ENCODE measurements at places on chromosomes 13 and 19. TPM values are rescaled to one million over a fixed set of nuclear protein-coding genes. Genes with fewer than 3 reads are reported as not detected.

DNA sequence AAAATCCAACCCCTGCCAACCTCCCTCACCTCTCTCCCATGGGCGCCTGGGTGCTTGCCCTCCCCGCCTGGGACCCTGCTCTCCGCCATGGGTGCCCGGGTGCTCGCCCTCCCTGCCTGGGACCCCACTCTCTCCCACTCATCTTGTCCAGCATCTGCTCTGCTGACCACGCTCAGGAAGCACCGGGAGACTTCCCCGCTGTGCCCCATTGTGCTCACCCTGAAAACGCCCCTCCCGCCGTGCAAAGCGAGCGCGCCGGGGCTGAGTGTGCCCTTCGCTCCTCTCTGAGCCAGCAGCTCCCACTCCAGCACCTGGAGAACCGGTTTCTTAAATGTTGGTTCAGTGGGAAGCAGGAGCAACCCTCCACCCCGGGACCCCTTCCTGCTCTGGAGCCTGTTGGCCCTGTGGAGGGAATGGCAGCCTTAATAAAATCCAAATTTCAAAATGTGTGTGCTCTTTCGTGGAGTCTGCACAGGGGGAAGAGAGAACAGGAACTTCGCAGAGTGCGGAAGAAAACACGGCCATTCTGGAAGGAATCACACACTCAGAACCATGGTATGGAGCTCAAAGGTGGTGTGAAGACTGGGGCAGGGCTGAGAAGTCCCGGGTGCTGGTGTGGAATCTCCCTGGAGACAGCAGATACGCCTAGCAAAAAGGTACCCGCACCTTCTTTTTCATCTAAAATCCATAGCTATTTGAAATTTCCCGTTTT is 23.1 kb upstream of the CDC16 start:
- no peak for DNase-seq

DNA sequence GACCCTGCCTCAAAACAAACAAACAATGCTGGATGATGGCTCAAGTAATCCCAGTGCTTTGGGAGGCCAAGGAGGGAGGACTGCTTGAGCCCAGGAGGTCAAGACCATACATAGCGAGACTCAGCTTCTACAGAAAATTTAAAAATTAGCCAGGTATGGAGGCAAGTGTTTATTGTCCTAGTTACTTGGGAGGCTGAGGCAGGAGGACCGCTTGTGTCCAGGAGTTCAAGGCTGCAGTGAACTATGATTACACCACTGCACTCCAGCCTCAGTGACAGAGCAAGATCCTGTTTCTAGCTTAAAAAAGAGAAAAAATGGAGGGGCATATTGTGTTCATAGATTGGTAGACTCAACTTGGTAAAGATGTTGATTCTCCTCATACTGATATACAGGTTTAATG is 36.2 kb downstream of the KPNA3 start:
- no peak for DNase-seq

DNA sequence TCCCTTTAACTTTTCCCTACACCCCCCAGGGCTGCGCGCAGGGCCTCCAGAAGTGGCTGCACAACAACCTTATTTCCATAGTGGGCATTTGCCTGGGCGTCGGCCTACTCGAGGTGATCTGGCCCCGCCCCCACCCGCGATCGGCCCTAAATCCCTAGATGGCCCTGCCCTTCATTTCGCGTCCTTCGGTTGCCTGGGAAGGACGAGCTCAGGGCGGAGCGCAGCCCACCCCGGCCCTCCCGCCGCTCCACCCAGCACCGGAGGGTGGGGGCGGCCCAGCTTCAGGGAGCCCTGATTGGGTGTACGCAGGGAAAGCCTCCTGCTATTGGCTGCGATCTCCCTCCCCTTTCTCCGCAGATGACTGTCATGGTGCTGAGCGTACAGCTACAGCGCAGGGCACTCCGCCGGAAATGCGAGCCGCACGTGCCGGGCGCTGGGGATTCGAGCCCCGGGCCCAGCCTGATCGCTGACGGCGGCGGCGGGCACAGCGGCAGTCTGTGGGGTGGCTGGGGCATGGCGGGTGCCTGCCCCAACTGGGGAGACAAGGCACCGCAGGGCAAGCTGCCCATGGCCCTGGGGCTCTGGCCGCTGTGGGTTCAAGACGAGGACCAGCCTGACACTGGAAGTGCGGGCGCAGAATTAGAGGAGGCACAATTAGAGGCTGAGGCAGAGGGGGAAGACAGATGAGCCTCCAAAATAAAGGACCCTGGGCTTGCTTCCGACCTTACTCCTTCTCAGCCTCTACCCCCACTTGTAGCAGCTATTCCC is 4.3 kb downstream of the CD37 start:
- DNase-seq: peak; percentile 89

GRCh38 chr19:695352-695949 is at the start of gene PRSS57:
Gene PRSS57 (minus strand): TSS chr19:695452. CDS start chr19:695430, 22 bp downstream.
- DNase-seq: no peak

Gene ZNF266
- 9.7 TPM for total RNA-seq

Gene CLDN10
- total RNA-seq: 1.4 TPM

Gene PEAK3
- total RNA-seq: 0.51 TPM

Gene SPINT2
- 24.5 TPM for total RNA-seq

- no peak for DNase-seq
Measured at GRCh38 chr19:31233295-31233800, 115.9 kb downstream of the TSHZ3 start.

GRCh38 chr13:23636360-23636759 is 66.1 kb downstream of the TNFRSF19 start:
- DNase-seq: no peak

Gene IRGC
- total RNA-seq: not detected

Gene MEF2B
- total RNA-seq: not detected

DNA sequence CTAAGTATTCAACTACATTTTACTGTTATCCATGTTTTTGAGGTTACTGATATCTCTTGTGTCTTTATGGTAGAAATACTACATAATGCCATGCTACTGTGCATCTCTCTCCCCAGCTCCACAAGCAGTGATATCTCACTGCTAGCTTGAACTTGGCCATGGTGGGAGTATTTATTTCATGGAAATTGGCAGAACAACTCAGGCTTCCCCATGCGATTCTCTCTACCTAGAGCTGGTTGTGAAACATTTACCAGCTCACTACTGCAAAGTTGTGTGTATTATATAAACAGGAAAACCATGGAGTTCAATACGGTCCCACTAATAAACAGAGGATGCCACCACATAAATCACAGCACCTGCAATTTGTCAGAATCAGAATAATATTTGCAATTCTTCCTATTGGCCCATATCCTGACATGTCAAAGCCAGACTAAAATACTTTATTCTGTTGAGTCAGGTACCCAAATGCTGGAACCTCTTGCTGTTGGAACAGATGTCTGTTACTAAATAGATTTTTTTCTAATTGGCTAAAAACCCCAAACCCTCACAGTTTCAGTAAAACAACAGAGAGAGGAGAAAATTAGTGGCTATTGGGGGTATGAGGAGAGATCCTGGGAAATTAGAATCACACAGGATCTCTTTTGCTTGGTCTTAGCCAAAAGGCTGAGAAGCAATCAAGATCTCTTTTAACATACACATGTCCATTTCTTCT is 91.4 kb upstream of the SLC10A2 start:
- no peak for DNase-seq

DNA sequence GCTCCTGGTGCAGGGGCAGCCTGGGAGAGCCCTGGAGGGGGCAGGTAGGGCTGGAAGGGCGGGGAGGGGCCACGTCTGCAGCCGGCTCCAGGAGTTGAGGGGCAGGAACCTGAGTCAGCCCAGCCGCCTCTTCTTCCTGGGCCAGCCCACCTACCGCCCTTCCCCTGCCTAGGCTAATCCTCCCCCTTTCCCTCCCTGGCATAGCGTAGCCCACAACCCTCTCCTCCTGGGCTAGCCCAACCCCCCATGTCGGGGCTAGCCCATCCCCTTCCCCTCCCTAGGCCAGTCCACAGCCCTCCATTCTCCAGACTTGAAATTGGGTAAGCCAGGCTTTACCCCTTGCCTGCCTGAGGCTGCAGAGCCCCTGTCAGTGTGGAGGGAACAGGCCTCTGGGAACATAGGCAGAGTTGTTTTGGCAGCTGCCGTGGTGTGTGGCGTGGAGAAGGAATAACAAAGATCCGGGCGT is 20.6 kb upstream of the WDR18 start:
- no peak for DNase-seq

GRCh38 chr19:18611327-18612050 is 1.2 kb upstream of the TMEM59L start:
- no peak for DNase-seq

DNA sequence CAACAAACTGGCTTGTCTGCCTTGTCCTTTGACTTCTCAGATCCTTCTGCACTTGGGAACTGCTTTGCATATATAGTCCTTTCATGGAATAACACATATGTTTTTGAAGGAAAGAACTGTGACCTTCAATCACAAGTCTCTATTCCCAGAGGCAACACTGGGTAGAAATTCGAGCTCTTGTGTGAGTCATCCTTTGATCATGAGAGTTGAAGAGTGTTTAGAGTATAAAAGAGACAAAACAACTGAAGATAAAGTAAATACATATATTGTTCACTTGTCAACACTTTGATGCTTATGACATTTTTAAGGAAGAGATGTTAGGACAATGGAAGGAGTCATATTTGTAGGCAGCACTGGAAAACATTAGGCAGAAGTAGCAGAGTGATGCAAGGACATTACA is 5.2 kb upstream of the OR7A5 start:
- DNase-seq: no peak

Gene AMER2
- total RNA-seq: not detected

Gene UBE2L5
- total RNA-seq: not detected

GRCh38 chr13:40438022-40438680 is 228.3 kb downstream of the FOXO1 start:
- peak; percentile 42 for DNase-seq

DNA sequence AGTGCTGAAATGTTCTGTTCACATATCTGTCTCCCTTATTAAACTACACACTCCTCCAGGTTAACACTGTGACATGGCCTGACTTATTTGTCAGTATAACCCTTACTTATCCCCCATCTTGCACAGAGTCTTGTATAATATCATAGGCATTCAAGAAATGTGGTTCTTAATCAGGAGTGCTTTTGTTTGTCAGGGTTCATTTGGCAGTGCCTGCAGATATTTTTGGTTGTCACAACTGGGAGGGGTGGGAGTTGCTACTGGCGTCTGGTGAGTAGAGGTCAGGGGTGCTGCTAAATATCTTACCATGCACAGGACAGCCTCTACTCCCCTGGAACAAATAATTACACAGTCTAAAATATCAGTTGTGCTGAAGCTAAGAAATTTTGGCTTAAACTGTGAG is 20.4 kb upstream of the OBI1 start:
- no peak for DNase-seq

GRCh38 chr13:110555601-110556223 is 5.8 kb downstream of the RAB20 start:
- DNase-seq: no peak

DNA sequence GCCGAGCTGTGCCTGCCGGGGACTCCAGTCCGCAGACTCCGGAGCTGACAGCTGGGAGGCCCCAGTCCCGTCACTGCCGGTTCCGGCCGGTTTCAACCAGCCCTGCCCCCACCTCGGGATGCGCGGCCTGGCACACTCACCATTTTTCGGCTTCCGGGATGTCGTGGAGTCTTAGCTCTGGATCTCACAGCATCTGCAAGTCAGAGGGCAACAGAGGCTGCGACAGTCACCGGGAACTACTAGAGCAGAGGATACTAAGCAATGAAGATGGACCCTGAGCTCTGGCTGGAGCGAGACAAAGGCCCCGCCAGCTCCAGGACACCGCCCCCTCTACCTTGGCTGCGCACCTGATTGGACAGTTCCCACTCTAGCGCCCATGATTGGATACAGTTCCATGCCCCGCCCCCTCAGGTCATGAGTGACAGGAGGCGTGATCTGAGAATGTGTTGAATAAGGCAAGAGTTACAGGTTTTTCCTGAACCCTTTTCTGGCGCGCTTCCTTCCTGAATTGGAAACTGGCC is at the start of gene ZNF682:
ZNF682 (minus strand) TSS at position 303 of the 521 bp plus-strand sequence; CDS start at position 143, 160 bp downstream.
- peak; percentile 91 for DNase-seq

Gene PGLYRP2
- not detected for total RNA-seq

- no peak for DNase-seq
Measured at GRCh38 chr13:100254002-100254401, 165.1 kb downstream of the PCCA start.

DNA sequence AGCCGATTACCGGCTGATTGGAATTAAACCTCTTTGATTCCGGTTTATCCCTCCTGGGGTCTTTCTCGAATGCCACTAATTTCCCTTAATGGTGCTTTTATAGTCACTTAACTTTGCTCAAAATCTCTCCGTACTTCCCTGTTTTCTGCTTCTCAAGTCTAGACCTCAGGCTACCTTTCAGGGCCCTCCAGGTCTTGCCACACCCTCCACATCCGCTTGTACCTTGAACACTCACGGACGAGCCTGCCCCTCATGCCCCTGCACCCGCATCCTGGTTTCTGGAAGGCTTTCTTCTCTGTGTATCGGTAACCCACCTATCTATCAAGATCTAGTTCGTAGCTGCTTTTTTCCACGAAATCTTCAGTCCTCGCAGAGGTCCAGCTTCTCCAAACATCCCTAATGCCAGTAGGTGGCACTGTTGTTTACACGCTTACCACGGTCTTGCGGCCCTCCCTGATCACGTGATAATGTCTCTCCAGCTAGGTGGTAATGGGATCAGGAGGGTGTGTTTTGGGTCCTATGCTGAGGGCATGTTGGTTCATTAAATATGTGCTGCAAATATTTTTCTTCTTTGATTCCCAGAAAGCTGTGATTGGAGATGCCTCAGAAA is 13.8 kb downstream of the ATP12A start:
- peak; percentile 30 for DNase-seq

Gene PRR12
- 2.9 TPM for total RNA-seq

GRCh38 chr13:51800486-51800885 is 3.5 kb downstream of the DHRS12 start:
- DNase-seq: no peak

Gene ZNF534
- total RNA-seq: not detected

DNA sequence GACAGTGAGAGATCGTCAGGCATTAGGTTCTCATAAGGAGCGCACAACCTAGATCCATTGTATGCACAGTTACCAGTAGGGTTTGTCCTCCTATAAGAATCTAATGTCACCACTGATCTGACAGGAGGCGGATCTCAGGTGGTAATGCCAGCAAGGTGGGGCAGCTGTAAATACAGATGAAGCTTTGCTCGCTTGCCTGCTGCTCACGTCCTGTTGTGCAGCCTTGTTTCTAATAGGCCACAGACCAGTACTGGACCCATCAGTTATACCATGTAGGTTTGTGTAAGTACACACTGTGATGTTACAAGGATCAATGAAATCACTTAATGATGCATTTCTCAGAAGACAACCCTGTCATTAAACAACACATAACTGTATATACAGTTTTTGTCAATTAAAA is 23.5 kb downstream of the VWA8 start:
- no peak for DNase-seq

GRCh38 chr19:41753936-41754529 is 1.3 kb upstream of the CEACAM6 start:
- no peak for DNase-seq

Gene HIPK4
- under 0.01 TPM for total RNA-seq

Gene SLC17A7
- 0.13 TPM for total RNA-seq

DNA sequence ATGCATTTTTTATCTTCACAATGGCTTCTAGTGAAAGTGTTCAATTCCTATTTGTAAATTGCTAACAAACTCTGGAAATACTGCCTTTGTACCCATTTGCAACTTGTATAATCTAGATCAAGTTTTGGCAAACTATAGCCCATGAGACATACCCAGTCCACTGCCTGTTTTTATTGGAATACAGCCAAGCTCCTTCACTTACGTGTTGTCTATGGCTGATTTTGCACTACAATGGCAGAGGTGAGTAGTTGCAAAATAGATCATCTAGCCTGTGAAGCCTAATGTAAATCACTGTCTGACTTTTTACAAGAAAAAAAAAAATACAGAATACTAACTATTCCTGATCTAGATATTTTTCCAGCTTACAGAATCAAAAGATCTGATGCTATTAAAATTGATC is 37.1 kb downstream of the DZIP1 start:
- peak; percentile 87 for DNase-seq

- DNase-seq: no peak
Measured at GRCh38 chr19:5933391-5934068, 19.5 kb downstream of the CAPS start.

Data from dermis microvascular lymphatic vessel endothelial cell (primary cell).